CD4-positive, alpha-beta memory T cell (primary cell): ENCODE measurements at places on chromosomes 3 and 15.
A peak's percentile ranks its signal among the peaks of the same experiment; 100 is the strongest.

DNA sequence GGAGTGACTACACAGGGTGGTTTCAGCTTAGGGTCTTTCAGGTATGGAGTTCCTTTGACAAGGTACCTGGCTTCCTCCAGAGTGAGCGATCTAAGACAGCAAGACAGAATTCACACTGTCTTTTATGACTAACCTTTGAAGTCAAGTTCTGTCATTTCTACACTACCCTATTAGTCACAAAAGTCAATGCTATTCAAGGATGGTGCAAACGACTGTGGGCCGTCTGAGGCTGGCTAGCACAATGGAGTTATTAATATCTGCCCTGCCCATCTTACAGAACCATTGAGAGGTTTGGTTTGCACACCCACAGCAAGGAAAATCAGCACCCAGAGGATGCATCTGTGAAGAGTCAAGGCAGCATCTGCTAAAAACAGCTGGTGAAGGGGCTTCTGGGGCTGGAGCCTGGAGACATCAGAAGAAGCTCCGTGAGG, 62.9 kb upstream of the XCR1 start:
- no peak for DNase-seq

DNA sequence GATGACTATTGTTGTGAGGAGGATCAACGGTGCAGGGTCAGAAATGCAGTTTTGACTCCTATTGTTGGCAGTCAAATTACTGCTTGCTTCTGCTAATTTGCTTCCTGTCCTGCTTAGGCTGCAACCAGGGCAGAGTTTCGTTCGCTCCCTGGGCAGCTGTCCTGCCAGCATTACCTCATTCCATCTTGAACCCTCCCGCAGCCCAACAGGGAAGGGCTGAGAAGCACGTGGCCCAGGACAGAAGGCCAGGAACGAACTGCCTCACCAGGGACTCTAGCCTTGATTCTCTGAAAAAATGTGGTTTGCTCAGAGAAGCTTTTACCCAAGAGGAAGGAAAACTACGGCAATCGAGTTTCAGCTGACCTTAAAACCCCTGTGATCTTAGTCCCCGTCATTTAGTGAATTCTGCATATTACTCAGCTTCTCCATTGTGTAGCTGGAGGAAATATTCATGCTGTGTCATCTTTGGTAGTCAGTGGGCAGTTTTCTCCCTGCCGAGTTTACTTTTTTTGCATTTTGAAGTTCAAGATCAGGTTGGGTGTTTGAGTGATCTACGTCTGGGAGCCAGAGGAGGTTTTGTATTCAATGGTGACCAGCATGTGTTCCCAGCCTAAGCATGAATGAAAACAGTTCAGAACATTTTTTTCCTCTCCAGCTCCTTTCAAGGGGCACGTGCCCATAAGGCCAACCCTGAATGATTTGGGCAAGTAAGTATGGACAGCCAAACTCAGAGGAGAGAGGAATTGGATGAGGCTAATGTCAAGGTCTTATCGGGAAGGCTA, 23.0 kb downstream of the TLNRD1 start:
- no peak for DNase-seq

- no peak for DNase-seq
These were observed 288.1 kb upstream of the LRRFIP2 start for GRCh38 chr3:37462452-37462851.

DNA sequence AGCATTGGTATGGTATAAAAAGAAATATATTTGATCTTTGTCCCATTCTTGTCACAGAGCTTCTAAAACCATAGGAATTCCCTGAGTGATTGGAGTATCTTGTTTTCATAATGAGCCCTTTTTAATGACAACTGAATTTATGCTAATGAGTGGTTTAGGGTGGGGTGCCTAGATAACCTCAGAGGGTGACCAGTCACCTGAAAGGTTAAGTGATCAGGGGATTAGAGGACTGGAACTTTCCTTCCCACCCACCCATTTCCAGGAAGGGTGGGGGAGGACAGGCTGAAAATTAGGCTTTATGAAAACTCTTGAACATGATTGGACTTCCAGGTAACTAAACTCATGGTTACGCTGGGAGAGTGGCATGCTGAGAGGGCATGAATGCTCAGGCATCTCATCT, 8.5 kb downstream of the MFN1 start:
- no peak for DNase-seq

- no peak for DNase-seq
These were observed 135.1 kb upstream of the NPHP3 start for GRCh38 chr3:132857317-132857716.

DNA sequence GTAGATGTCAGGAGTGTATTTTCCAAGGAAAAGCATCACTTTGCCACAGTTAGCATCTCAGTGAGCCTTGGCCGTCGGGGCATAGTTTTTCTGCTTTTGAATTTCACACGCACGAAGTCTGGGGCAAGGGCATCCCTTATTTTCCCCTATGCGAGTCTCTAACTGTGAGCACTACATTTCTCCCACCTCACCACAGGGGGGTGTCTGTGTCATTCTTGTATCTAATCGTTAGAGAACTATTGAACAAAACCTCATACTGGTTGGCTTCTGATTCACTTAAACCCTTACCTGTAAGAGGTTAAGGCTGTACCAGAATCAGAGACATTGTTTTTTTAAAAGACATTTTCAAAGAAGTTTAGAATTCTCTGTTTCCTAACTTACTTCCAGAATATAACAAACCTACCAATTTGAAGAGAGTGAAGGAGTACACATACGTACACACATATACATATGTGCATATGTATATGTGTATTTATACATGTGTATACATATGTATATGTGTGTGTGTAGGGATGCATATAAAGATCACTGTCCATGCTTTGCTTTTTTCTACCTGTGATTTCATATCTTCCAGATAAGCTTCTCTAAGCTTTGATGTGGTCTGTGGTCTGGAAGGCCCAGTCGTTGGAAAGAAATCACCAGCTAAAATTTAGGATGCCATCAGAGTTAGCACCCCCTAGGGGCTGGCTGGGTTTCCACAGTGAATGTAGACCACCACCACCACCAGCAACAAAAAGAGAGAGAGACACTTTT, 49.4 kb downstream of the MYZAP start:
- peak; percentile 4 for DNase-seq

DNA sequence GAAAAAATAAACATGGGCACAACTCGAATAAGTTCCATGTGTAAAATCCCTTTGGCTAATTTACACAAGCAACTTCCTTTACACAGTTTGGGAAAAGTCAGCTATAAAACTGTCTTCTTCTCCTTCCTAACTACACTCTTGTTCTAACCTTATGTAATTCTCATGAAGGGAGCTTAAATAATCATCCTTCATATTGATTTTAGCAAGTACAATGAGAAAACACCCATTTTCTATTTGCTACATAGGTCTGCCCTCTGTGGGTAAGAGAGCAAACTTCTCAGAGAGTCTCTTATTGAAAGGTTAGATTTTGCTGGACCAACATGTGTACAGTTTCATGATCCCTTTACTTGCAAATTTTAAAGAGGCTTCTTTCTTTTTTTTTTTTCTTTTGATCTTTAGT, 398.5 kb downstream of the ROBO1 start:
- no peak for DNase-seq

DNA sequence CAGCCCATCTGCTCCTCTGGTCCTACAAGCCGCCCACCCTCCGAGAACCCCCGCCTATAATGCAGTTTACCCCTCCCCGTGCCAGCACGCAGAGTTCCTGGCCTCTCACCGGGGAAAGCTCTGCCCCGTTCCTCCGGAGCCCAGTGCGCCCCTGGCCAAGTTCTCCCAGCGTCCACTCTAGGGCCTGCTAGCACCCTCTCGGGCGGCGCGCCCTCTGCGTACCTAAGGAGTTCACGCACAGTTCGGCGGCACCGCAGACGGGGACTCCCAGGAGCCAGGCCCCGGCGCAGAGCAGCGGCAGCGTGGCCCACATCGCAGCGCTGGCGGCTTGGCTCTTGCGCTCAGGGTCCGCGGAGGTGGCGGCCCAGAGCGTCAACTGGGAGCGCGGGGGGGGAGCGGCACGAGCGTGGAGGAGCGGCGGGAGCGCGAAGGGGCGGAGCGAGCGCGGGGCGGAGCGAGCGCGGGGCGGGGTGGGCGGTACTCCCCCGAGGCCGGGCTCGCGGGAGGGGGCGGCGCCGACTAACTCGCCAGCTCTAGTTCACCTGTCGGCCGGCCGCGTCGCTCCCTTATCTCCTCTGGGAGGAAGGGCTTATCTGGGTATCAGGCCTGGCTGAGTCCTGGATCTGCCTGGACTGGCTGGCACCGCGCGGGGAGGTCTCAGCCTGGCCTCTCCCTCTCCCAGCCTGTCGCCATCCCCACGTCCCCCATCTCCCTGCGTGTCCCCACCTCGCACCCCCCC, at the start of gene CTSH:
Gene CTSH, minus strand, starts transcription at position 378 of the 739 bp plus-strand sequence. Its CDS starts 65 bp downstream, at position 313.
- DNase-seq, result peak; percentile 76

DNA sequence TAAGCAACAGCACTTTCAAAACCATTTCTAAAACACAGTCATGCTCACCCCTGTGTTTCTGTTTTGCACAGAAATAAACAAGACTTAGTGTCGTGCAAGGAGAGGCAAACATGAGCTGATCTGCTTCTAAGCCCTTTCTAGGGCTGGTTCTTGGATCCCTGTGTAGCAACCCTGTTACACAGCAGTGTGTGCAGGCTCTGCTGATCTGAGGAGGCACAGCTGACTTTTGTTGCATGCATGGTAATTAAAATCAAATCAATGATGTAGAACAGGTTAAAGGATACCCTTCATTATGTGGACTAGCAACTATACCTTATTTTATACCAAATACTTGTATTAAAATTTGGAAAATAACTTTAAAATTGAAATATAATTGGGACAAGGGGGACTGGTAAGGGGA, 234.8 kb downstream of the PDZRN3 start:
- no peak for DNase-seq

GRCh38 chr3:150327678-150328653, 80.1 kb upstream of the TSC22D2 start:
- no peak for DNase-seq

- no peak for DNase-seq
These were observed 48.6 kb upstream of the FLNB start for GRCh38 chr3:57959423-57960173.

- DNase-seq, result no peak
These were observed 123.9 kb downstream of the FOXB1 start for GRCh38 chr15:60128000-60128376.

DNA sequence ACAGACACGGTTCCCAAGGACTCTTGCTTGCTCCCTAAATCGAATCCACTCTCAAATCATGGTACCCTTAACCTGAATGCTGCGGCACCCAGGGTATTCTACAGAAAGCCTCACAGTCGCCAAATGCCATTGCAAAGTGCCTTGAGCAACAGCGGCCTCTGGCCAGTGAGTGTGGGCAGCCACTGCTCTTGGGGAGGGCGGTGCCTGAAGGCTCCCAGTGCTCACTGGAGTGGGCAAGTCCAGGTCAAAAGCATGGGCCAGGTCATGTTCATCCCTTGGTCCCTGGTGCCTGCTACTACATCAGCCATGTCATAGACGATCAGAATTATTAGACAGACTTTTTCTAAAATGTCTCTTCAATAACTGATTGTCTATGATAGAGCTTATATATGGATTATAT, 82.5 kb downstream of the ADAMTS17 start:
- no peak for DNase-seq

DNA sequence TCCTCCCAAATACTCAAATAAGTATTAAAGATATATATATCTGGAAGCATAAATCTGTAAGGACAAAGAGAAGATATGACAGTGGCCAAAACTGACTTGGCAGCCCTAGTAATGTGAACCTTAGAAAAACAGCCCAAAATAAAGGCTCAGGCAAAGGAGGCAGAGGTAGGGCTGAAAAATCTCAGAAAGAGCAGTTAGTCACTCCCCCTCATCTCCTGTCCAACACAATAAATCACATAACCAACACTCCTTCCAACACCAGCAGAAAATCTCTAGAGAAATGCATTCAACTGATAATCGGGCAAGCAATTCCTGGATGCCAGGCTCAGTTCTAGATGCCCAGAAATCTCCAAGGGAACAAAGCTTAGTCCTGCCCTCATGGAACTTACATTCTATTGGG, 22.1 kb upstream of the CHRM5 start:
- no peak for DNase-seq

- no peak for DNase-seq
These were observed 64.3 kb downstream of the TSC22D2 start for GRCh38 chr3:150472421-150472820.

DNA sequence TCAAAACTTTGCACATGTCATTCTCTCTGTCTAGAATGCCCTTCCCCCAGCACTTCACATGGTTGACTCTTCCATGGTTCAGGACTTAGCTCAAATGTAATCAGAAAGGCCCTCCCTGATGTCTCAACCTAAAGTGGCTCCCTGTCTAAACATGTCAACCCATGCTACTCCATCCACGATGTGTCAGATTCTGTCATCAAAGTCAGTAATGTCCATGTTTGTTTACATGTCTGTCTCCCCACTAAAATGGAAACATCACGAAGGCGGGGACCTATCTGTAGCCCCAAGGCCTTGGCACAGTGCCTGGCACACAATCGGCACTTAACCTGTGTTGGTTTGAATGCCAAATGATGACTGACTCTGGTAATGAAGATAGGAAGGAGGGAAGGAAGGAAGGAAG, 20.8 kb upstream of the SNTN start:
- no peak for DNase-seq

DNA sequence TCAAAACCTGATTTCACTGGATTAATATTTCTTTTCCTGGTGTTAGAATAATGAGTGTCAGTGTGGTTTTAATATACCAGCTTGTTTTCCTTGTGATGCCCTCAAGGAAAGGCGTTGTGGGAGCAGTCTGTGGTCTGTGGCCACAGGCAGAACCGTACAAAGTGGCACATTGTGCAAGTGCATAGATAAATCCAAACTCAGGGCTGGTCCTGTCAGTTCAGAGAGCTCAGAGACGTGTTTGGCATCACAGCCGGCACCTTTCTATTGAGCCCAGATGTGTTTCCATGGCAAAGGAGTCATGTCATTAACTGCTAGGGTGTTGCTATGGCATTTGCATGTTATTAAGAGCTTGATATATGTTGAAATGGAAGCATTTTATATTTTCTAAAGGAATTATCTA, 289.9 kb upstream of the RASGRP1 start:
- DNase-seq, result no peak

DNA sequence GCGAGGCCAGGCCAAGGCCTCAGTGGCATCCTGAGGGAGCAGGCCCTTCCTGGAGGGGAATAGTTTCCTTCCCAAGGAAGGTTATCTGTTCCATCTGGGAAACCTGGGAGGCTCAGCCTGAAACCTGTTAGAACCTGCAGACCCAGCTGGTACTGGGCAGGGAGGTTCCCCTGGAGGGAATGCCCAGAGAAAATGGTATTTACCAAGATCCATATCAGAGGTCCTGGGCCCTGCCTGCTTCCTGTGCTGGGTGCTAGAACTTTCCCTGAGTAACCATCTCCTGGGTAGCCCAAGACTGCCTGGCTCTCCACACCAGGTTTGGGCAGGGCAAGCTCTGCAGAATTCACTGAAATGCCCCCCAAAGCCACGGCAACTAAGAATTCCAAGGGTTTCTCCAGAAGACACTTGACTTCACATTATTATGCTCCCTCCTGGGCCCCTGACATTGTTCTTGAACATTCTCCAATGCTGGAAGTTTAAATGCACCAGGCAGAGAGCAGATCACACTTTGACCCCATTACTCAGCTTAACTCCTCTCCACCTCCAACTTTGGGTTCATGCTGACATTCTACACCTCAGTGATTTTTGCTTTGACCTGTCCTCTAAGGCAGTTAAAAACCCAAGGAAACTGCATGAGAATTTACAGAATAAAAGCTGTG, 2.0 kb downstream of the CA12 start:
- DNase-seq, result no peak
